ENCODE measurements at places on chromosomes 2 and 18.

DNA sequence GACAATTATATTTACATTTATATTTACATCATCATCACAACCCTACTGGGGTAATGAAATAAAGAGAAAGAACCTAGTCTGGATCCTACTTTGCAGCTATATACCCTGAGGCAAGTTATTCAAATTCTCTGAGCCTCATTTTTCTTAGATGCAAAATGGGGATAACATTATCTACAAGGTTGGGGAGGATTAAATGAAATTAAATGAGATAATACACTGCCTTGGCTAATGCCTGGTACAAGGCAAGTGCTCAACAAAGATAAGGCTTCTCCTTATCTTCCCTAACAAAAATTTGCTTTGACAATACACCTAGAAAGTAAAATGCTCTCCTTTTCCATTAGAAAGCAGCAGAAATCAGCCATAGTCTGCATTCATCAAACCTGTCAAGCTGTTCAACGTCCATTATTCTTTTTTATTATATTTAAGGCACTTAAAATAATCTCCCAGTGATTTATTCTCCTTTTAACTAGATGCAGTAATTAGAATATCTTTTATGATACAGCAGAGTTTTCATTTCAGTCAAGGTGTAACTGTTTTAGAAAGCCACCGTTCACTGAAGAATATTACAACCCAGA, 44.8 kb downstream of the TCF4 start:
- DNase-seq = no peak

- DNase-seq = no peak
Observed at GRCh38 chr2:99775585-99775984, 285.8 kb upstream of the REV1 start.

DNA sequence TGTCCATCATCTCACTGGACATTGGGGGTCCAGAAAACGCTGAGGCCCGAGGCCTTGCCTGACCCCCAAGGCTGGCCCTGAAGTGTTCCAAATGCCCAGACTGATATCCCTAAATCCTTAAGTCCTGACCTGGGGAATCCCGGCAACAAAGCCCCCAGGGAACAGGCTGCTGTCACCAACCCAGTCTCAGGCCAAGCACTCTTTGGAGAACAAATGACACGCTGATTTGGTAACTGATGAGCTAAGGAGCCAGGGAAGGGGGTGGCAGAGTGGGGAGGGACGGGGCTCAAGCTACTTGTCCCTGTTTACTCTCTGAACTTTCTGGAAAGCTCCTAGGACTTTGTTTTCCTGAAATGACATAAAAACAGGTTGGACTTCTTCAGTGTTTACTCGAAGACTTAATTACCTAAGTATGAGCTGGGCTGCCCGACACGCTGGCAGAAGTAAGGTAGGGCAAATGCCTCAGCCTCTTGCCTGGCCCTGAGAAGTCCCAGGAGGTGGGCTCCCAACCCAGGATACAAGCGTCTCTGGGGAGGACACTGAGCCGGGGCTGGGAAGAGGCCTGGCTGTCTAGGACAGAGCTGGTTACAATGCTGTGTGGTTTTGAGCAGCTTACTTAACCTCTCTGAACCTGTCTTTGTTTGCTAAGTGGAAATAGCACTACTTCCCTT, 105.5 kb upstream of the GLI2 start:
- DNase-seq = no peak

DNA sequence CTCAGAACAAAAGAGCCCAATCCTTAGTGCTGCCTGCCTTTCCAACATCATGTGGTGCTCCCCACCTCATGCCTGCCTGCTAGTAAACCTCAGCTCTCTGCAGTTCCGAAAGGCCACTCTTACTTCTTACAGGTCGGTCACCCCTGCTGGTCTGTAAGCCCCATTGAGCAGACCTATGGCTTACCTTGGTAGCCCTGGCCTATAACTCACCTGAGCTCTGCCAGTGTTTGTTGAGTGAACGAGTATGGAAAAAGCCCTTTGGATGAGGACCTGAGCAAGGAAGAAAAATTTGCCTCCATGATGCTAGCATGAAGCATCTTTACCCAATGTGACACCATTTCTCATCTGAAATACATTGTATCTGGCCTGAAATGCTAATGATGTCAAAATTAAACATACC, 83.3 kb downstream of the LIPG start:
- DNase-seq = no peak

DNA sequence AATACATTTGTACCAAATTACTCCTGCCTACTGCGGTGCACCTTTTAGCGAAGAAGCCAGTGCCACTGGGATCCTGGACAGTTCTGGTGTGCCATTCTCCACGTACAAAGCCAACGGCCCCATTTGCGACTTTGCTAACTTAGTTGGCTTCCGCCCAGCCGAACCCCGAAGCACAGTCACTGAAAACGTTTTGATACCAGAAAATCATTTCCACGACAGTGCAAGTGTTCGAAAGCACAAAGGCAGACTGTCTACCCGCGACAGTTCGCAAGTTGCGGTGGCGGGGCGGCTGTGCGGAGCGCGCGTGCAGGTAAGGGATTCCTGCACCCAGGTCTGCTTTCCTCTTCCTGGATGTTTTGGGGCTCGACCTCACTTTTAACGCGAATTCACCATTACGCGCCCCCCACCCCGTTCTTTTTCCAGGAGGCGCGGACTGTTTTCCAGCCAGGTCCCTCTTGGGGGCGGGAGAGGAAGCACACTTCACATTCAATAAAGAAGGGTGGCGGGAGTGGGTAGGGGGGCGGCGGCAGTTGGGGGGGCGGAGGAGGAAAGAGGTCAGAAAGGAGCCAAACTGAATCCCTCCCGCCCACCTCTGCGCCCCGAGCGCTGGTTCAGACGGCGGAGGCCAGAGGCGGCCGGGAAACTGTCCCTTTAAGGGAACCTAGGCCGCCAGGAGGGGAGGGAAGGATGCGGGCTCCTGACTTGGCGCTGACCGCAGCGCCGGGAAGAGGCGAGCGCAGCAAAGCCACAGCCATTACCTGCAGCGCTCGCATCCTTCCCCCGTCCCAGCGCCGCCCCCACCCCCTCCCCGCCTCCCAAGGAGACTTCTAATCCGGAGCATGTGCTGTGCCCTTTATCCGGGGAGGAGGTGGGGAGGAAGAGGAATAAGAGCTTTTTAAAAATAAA, 107.4 kb upstream of the KCTD1 start:
- no peak for DNase-seq

- DNase-seq = no peak
Observed at GRCh38 chr2:63096491-63096890, 45.9 kb downstream of the OTX1 start.

GRCh38 chr2:205909184-205909572, 176.8 kb downstream of the INO80D start:
- no peak for DNase-seq

DNA sequence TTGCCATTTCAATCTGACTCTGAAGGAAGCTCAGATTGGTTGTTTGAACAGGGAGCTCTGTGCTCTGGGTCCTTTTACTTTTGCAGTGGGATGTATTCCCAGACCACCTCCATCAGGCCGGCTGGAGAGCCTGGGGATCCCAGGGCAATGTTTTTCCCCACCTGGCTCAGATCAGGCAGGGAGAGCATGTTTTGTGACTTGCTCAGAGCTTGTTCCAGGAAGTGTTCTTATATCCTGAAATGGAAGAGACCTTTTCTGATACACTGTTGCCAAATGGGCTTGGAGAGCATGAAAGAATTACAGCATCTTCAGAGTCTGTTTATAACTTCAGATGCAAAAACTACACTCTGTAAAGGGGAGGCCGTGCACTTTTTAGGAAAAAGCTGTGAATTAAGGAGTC, 56.0 kb downstream of the LIPG start:
- no peak for DNase-seq

All from NCI-H524 treated with DMSO at 0.1 percent for 48 hours (cell line).